ENCODE measurements at places on chromosomes 4 and X.

GRCh38 chr4:171378323-171378722 is 434.9 kb upstream of the GALNTL6 start:
- no peak for DNase-seq

DNA sequence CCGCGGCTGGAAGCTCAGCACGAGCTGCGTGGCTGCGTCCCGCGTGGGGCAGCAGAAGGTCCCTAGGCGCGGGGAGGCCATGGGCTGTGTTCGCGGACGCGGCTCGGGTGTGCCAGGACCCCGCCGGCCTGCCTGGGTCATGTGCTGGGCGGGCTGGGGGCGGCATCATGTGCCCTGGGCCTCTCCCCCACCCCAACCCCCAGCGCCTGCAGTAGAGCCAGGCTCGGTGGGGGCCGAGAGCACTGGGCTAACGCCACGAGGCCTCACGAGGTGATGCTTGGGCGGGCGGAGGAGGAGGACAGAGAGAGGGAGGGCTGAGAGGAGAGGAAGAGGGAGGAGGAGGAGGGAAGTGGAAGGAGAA is at the start of gene GPR143:
TSS of gene GPR143 (minus strand) at position 111 of the 361 bp plus-strand sequence. CDS start at position 81, 30 bp downstream.
- DNase-seq: no peak

DNA sequence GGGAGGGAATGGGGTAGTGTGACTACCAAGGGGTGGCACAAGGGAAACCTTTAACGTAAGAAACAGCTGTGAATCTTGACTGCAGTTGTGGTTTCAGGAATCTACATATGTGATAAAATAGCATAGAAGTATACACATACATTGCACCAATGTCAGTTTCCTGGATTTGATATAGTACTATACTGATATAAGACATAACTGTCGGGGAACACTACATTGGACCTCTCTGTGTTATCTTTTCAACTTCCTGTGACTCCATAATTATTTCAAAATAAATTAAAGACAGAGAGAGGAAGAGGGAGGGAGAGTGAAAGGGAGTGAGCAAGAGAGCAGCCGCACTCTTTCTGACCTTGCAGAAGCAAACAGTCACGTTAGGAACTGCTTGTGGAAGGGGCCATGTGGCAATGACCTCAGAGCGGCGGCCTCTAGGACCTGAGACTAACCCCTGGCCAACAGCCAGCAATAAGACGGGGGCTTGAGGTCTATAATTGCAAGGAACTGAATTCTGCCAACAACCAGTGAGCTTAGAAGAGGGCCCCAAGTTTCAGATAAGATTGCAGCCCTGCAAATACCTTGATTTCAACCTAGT is 47.4 kb downstream of the NALF2 start:
- no peak for DNase-seq

DNA sequence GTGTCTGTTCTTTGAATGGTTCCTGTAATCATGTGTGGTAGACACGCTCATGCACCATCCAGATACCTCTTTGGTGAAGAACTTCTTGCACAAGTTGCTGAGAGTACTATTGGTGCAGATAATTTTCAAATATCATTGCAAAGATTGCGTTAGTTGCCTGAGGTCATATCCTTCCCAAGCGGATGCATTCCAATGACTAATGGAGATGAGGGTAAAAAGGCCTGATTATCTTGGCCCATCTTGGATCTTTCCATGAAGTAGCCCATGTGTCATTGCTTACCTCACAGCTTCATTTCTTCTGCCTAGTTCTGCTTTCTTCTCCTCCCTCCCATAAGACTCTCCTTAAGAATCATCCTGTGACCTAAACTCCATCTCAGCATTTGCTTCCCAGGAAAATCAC is 384.9 kb upstream of the CNKSR2 start:
- no peak for DNase-seq

- DNase-seq: no peak
Measured at GRCh38 chr4:57094832-57095223, 15.4 kb downstream of the IGFBP7 start.

GRCh38 chr4:96775501-96775900 is 935.6 kb downstream of the PDHA2 start:
- no peak for DNase-seq

DNA sequence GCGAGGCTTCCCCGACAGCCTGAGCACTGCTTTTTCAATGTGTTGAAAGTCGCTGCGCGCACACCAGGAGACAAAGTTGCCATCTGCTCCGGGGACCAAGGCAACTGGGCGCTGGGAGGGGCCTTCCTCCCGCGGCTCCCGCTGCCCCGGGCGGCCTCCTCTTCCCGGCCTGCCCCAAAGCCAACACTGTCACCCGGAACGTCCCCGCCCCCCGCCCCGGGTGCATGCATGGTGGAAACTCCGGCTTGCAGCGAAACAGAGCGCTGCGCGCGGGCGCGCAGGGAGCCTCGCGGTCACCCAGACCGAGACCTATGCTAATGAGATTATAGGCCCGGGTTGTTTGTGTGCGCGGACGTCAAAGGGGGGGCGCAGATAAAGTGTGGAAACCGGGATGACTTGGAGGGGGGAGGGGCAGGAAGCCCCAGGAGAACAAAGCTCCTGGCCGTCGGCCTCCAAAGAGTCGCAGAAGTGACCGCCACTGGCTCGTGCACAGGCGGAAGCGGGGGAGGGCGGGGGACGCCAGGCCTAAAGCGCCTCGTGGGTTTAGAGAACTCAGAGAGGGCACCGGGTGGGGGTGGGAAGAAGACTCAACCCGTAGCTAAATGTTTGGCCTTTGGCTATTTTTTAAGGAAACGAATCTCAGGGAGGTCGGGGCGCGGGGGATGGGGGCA is 88.8 kb downstream of the BCOR start:
- DNase-seq: no peak

All from CD4-positive, alpha-beta T cell treated with Interferon alpha-2 for 1 hour (primary cell).